ENCODE measurements at places on chromosomes 13 and 19.

GRCh38 chr19:400976-401865 is 7.7 kb downstream of the C2CD4C start:
- no peak for DNase-seq

GRCh38 chr19:40262422-40262821 is 22.7 kb downstream of the AKT2 start:
- no peak for DNase-seq

DNA sequence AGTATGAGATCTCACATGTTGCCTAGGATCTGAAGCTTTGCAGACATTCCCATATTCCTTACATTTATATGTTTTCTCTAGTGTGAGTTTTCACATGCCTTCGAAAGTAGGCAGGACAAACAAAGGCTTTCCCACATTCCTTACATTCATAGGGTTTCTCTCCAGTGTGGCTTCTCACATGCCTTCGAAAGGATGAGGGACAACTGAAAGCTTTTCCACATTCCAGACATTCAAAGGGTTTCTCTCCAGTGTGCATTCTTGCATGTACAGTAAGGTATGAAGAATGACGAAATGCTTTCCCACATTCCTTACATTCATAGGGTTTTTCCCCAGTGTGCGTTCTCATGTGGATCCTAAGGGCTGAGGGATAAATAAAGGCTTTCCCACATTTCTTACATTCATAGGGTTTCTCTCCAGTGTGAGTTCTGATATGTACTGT is 14.2 kb downstream of the ZNF699 start:
- no peak for DNase-seq

- DNase-seq = no peak
Measured at GRCh38 chr13:90320664-90321063, 1026.8 kb upstream of the MIR17HG start.

GRCh38 chr13:33026489-33027152 is 10.4 kb downstream of the KL start:
- DNase-seq = no peak

- DNase-seq = no peak
Measured at GRCh38 chr19:1270854-1271527, 1.9 kb downstream of the CIRBP start.

DNA sequence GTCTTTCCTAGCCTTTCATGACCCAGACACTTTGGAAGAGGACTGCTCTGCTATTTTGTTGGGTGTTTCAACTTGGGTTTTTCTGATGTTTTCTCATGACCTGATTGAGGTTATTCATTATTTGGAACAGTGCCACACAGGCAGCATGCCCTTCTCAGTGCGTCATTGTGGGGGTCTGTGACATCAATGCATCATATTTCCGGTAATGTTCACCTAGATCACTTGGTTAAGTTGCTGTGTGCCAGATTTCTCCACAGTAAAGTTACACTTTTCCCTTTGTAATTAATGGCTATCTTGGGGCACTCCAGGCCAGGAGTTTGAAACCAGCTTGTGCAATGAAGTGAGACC is 124.4 kb downstream of the SIPA1L3 start:
- DNase-seq = no peak

DNA sequence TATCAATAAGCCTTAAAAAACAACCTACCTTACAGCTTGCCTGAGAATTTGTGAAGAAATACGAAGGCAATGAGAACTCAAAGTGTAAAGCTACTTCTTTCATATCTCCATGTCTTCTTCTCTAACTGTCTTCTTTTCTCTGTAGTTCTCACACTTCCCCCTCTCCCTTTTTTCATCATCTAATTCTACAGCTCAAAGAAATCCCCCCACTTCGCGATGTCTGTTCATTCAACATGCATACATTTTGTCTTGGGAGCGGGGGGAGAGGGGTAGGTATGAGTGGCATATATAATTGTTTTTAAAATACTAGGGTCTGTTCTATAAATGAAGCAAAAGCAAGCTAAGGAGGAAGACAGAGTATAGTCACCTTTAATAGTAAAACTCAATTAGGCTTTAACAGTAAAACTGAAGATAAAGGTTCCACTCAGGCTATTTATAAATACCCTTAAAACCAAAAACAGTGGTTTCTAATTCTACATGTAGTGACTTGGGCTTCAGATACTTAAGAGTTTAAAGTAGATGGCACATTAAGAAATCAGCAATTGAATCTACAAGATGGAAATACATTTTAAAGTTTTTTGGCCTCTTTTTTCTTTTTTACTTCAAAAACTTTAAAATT is 106.9 kb downstream of the KLF12 start:
- DNase-seq = no peak

DNA sequence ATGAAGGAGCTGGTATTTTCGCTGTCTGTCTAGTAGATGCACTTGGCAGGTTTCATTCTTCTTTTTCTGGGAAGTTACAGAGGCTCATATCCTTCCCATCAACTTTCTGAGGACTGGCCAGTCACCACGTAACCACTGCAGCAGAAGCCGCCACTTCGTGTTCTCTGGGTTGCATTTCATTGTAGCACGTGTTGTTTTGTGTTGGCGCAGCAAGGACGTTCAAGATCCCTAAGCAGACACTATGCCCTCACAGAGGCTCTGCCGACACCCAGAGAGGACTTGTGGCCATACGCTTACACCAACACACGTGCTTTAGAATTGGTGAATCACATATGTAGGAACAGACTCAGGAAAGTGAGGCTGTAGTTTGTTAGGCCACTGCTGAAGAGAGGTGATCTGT is 42.2 kb upstream of the TEX29 start:
- DNase-seq = no peak

All from stimulated activated CD4-positive, alpha-beta T cell treated with anti-CD3 and anti-CD28 coated beads, TNF-alpha, amount 100 ng/mL, for 4 hours (primary cell).